ENCODE measurements at places on chromosomes 3 and 15.

DNA sequence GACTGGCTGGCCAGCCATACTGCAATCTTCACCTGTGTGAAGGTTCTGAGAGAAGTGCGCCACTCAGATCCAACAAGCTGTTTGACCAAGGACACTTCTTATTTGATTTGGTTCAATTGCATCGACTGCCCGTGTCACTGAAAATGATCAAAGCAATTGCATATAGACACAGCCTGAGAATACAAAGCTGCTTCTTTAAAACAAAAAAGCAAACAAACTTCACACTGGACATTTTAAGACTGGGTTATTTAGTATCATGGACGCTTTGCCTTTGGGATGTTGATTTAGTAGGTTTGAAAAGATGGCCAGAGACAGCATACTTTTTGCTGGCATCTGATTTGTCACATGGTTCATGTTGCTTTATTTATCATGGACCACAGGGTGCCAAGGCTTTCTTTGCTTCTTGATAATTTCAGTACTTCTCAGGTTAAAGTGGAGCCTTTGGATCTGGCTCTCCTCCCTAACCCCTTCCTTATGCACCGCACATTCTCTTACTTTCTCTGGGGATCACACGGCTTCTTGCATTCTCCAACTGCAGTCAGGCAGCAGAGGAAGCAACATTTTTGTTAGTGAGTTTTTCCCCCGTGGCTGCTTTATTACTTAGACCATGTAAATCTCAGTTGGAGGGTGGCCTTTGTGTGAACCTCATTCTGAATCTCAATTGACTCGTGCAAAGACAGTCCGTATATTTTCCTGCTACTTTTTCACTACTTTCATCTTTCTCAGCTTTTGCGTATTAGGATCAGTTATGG lies 151.0 kb downstream of the CD47 start:
- DNase-seq = no peak

DNA sequence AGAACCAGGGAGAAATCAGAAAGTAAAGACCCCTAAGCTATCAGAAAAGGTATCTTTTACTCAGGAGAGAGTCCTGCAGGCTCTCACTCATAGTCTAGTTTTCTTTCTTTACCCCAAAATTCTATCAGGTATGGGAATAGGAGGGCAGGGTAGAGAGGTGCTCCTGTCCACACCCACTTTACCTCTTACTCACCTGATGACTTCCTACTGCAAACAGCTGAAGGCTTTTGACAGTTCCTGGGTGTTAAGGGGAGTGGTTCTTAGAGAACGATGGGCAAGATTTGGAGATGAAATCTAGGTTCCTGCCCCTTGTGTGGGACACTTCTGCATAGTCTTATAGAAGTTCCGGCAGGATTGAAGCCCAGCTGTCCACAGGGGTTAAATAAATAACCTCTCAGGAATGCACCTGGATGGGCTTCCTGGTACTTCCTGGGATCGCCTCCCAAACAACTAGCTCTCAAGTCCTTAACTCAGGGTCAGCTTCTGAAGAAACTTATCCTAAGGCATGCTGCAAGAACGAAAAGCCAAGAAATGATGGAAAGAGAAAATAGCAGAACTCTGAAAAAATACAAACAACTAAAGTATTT lies 10.8 kb upstream of the TNFAIP8L3 start:
- DNase-seq = peak; percentile 65

- DNase-seq = no peak
Observed at GRCh38 chr15:74453925-74454763, 6.8 kb downstream of the UBL7 start.

DNA sequence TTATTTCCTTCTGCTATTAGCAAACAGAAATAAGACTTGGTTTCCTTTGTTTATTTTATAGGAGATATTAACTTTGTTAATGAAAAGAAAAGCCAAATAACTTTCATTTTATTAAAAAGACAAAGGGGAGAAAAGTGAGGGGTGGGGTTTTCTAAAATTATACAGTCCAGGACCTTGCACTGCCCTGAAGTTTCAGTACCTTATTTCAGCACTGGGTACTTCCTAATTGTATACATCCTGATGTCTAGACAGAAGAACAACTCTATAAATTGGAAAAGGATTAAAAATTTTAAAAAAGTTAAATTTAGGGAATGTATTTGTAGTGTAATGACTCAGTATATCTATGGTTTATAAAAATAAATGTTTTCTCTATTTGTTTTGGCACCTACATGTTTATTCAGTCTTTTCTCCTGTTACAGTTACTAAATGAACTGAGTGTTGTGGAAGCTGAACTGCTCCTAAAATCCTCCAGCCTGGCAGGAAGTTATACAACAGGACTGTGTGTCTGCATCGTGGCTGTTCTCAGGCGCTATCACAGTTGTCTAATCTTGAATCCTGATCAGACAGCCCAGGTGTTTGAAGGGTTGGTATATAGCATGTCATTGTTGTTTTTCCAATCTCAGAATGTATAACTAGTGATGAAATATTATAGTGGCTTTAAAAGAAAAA lies 27.6 kb upstream of the P2RY13 start:
- DNase-seq = peak; percentile 8

DNA sequence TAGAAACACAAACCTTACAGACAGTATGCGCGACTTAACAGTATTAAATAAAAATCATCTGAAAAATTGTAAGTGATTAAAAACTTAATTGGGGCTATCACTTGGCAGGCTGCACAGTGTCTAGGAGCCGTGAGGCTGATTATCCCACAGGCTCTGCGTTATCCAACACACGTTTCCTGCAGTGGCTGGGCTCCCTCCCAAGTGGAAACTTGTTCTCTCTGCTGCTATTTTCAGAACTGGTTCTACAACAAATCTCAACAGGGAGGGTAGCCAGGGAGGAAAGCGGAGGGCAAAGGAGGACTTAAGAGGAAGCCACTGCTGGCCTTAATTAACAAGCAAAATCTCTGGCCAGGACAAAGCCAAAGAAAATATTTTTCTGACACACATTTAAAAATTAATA lies 555.2 kb downstream of the MAGI1 start:
- peak; percentile 89 for DNase-seq

GRCh38 chr3:69065318-69065964 lies 13.3 kb upstream of the TMF1 start:
- DNase-seq = no peak

GRCh38 chr3:58326267-58326900 lies 6.3 kb upstream of the PXK start:
- DNase-seq = no peak

DNA sequence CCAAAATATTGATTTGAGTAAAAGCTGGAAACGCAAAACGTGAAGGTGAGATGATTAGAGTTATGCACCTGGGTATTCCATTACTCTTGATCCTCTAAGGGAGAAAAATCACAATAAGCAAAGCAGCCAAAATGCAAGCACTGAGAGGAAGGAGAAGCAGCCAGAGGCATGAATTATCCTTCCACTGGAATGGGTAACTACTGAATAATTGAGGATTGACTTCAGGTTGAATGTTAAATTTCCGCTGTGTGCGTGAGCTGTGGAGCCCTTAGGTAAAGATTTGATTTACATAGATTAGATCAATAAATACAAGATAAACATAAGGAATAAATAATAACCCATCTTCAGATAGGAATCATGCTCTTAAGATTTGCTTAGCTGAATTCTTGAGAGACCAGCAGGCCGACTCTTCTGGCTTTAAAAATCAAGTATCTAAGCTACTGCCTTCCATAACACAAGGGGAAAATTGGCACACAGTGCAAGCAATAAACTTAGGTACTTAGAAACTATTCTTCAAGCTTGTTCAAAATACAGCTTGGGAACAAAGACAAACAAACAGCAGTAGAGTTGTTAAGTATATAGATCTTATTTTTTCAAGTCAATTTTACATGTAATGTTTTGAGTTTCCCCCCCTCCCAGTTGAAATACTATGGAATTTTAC lies 1459.5 kb downstream of the ZPLD1 start:
- no peak for DNase-seq

- DNase-seq = peak; percentile 83
Observed at GRCh38 chr15:81001152-81002008, 657 bp downstream of the TLNRD1 start.

DNA sequence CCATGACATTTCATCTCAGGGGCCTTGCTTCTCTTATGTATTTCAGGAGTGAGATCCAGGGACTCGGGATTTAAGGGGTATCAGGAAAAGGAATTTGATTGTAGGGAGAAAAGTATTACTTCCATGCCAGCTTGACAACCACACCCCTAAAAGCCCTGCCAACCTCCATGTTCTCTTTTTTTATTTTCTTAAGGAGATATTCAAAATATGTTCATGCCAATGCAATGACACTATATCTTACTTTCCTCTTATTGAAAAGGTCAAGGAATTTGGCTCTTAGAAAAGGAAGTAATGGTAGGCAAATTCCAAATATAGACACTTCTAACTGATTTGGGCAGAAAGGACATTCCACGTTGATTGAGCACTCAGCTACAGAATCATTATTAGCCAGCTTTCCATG lies 407.5 kb upstream of the NECTIN3 start:
- DNase-seq = no peak

- peak; percentile 34 for DNase-seq
Observed at GRCh38 chr3:9247361-9247940, 2.0 kb downstream of the SRGAP3 start.

DNA sequence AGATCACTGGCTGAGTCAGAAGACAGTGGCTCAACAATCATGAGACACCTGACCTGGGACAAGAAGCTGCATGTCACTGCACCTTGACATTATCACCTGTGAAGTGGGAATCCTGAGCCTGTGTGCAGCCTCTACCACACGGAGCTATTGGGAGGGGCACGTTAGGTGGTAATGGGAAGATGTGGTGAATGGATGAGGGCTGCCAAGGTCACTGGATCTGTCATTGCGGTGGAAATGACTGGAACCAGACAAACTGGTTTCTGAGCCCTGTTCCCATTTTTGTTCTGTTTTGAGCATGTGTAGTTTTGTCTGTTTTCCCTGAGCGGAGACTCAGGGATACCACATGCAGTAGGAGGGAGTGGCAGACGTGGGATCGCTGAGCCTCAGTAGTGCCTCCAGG lies 235.5 kb downstream of the OPA1 start:
- peak; percentile 95 for DNase-seq

GRCh38 chr3:155239960-155240359 lies 53.5 kb downstream of the STRIT1 start:
- DNase-seq = no peak

Measured in epithelial cell of esophagus (primary cell).